Fibroblast of lung (primary cell): ENCODE measurements at places on chromosomes 13 and 19.

DNA sequence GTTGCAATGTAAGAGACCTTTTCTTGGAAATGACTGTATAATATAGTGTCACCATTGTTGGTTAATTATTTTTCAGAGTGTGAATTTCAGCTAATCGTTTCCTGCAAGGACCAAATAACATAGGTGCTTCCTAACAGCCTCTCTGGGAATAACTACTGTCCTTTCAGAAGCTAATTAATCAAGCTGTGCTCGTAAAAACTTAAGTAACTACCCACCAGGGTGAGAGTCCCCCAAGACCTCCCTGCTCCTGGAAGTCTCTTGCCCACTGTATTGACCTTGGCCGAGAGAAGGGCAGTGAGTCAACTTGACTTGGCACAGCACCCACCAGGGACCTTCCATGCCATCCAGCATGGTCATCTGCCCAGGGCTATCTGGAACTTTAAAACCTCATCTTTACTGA is 50.3 kb downstream of the UQCRFS1 start:
- no peak for DNase-seq

DNA sequence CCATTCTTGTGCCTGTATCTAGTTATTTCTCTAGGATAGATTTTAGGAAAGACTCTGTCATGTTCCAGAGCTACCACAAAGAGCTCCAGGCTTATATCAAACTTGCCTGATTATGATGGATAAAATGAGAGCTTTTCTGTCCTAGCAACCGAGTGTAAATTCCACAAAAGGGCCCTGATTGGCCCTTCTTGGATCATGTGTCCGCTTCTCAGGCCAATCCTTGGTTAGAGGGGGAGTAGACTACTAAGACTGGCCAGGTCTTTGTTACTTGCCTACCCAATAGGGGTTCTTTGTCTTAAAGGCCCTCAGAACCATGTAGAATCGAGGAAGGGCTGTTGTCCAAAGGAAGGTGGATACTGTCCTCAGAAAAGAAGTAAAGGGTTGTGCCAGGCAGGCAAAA is 2.4 kb downstream of the DHX34 start:
- peak; percentile 33 for DNase-seq

- no peak for DNase-seq
Measured at GRCh38 chr19:19022380-19022961, 10.8 kb downstream of the SUGP2 start.

DNA sequence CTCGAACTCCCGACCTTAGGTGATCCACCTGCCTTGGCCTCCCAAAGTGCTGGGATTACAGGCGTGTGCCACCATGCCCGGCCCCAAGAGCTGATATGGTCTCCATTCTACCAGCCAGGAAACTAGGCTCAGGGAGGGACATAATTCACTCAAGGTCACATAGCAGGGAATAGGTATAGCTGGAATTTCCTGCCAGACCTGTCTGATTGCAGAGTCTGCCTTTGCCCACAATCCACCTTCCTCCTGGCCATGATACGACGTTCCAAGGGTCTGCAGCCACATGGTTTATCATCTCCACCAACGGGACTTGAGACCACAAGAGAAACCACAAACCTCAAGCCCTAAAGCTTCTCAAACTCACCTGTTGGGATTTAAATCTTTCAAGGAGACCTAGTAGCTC is 32.0 kb downstream of the ZNRF4 start:
- no peak for DNase-seq

DNA sequence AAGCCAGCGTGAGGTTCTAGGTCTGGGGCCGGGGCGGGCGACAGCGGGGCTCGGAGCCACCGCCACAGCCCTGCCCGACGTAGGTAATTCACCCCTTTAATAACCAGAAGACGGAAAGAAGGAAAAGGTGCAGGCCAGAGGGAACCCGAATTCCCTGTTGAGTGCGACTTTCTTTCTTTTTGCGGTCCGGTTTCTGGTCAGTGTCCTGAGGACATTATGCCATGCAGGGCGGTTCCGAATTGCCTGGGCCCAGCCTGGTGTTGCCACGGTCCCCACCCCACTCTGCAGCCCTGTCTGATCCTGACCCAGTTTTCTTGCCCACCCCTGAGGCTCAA is 18.4 kb upstream of the TFDP1 start:
- DNase-seq = no peak

GRCh38 chr13:31638577-31638976 is 100.7 kb upstream of the RXFP2 start:
- peak; percentile 82 for DNase-seq

DNA sequence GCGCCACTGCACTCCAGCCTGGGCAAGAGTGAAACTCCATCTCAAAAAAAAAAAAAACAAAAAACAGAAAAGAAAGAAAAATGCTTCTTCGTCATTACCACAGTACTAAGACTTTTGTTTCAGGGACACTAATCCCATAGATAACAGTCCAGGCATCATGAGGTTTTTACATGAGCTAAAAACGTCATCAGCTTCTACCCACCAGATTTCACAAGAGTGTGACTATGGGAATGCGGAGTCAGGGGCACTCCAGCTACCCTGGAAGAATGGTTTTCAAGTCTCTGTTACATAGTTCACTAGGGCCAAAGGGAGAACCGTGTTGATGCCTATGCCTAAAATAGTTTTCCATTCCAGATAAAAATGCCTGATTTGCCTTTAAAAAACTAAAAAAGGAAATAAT is 33.2 kb downstream of the RAB20 start:
- DNase-seq = peak; percentile 64

DNA sequence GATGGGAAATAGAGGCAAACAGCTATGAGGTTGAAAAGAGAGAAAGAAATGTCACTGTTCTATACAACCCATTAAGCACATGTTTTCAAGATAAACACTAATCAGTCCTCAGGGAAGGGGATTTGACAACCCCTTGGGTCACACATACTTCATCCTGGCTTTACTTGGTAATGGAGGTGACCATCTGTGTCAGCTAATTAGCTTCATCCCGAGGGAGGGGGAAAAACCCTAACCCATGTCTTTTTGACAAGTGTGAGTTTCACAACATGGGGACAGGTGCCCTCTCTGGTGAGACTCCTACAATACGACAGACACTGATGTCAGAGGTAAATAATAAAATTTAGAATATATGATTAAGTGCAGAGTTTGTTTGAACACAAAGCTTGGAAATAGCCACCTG is 43.1 kb downstream of the ZNF611 start:
- no peak for DNase-seq

GRCh38 chr19:45091031-45091923 is 1.7 kb upstream of the PPP1R37 start:
- peak; percentile 98 for DNase-seq

- DNase-seq = peak; percentile 76
Measured at GRCh38 chr13:42991898-42992763, at the start of gene EPSTI1. EPSTI1 (minus strand) TSS chr13:42992241; CDS start chr13:42992165, 76 bp downstream.

- no peak for DNase-seq
Measured at GRCh38 chr13:45742985-45743384, 40.9 kb downstream of the CBY2 start.

- DNase-seq = no peak
Measured at GRCh38 chr13:111043575-111043982, 71.5 kb upstream of the ARHGEF7 start.

GRCh38 chr13:77786695-77787287 is 89.3 kb downstream of the SLAIN1 start:
- DNase-seq = peak; percentile 14

- no peak for DNase-seq
Measured at GRCh38 chr13:91291078-91291477, 56.4 kb upstream of the MIR17HG start.

DNA sequence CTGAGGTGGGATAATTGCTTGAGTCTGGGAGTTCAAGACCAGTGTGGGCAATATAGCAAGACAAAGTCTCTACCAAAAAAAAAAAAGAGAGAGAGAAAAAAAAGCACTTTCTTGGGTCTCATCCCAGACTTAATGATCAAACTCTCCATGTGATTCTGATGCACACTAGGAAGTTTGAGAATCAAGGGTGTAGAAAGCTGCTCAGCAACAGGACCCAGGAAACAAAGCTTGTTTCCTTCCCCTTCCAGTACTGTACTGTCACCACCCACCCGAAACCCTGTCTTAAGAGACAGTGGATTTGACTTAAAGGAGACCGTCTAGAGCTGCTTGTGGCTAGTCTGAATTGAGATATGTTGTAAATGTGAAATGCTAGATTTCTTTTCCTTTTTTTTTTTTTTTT is 5.8 kb downstream of the MISP3 start:
- DNase-seq = no peak

DNA sequence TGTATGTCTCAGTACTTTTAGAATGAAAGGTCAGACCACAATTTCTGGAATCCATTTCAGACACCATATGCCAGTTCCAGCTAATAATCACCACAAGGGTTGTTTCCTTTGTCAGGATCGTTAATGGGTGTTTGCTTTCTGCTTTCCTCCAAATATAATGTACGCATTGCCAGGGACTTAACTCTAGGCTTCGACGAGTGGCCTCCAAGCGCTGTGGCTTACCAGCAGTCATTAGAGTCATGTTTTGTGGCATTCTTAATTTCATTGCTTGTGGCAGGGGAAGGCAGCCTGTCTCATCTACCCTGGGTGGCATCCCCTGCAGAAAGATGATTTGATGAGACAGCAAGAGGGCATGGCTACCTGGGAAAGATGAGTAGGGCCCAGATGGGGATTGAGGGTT is 22.5 kb downstream of the SAFB start:
- DNase-seq = no peak

DNA sequence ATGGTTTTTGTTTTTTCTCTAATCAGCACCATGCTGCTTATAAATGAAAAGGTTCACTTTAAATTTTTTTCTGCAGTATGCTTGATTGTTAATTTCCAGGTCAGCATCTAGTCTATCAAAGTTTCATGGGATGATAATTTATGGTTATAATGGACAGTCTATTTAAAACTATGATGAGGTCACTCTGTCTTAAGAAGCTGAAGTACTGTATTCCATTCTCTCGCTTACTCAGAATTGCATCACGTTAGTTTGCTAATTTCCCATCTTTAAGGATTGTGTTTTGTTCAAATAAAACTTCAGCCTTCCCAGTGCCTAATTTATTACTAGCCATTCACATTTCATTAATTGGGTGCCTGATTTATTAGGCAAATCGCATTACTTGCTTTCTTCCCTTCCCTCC is 94.3 kb downstream of the GPC6 start:
- DNase-seq = peak; percentile 79

DNA sequence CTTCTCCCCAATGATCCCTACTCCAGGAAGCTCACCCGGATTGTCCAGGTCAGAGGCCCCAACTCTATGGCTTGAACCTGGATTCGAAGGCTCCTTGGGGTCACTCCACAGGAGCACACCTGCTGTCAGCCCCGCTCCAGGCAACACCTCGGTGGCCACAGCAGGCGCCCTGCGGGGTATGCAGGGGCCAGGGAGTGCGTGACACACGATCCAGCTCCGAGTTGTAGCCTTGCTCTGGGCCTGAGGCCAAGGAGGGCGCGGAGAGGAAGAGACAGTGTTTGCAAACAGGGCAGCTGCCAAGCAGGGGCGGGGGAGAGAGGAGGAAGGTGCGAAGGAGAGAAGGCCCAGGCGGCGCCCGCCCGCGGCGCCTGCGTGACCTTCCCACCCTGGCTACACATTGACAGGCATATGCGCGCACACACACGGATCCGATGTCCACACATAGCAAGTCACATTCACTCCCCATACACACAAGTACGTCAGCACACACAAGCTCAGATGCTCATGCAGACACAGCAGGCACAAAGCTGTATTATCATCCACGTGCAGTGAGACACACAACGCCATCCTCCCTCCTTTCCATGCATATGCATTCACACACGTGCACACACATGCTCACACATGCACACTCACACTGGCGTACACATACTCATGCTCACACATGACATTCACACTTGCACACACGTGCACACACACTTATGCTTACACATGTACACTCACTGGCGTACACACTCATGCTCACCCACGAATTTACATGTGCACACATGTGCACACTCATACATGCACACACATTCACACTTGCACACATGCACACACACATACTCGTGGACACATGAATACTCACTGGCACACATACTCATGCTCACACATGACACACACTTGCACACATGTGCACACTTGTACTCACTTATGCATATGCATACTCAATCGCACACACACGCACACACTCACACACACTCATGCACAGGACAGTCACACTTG is 10.4 kb downstream of the SBK2 start:
- DNase-seq = peak; percentile 84

GRCh38 chr19:46495786-46496099 is at the start of gene PNMA8B:
PNMA8B (minus strand) TSS chr19:46495867; CDS start chr19:46495465, 402 bp downstream.
- DNase-seq = peak; percentile 54

DNA sequence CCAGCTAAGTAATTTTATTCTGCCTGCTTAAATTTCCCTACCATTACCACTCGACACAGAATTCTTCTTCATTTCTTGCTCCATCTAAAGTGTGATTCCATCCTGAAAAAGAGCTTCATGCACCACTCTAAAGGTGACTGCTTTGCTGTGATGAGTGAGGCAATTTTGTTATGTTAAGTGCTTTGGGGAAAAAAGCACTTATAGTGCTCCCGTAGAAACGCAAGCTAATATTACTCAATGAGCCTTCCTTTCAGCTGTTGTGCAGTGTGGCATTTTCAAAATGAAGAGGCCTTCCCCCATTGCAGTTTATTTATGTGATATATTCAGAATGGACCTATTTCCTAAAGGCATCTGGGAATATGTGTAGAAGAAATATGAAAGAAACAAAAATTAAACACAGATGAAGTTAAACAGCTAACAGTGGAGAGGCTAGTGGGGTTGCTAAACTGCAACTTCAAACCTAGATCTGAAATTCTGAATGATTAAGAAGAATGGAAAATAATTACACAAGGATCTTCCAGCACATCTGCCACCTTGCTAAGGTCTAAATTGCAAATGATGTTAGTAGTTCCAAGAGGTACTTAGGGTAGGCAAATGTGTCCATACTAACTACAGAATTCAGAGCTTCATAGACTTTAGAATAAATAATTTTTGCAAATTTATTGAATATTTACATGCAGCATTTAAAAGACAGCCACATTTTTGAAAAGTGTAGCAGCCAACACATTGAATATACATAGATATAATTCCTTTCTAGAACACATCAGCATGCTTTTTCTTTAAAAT is 211.7 kb downstream of the DCT start:
- DNase-seq = no peak

DNA sequence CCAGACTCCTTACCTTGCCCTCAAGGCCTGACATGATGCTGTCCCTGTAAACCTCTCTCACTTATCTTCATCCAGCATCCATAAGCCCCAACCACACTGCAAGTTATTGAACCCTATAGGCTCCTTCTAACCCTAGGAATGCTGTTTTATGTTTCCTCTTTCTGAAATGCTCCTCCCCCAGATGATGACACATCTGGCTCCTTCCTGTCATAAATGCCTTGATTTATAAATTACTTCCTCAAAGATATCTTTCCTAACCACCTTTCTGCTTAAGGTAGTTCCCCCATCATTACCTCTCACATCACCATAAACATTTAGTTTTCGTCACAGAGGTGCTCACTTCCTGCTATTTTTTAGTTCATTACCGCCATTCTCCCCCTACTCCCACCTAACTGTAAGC is 12.3 kb downstream of the RUBCNL start:
- DNase-seq = no peak
